ENCODE measurements at places on chromosomes 12 and 14.

DNA sequence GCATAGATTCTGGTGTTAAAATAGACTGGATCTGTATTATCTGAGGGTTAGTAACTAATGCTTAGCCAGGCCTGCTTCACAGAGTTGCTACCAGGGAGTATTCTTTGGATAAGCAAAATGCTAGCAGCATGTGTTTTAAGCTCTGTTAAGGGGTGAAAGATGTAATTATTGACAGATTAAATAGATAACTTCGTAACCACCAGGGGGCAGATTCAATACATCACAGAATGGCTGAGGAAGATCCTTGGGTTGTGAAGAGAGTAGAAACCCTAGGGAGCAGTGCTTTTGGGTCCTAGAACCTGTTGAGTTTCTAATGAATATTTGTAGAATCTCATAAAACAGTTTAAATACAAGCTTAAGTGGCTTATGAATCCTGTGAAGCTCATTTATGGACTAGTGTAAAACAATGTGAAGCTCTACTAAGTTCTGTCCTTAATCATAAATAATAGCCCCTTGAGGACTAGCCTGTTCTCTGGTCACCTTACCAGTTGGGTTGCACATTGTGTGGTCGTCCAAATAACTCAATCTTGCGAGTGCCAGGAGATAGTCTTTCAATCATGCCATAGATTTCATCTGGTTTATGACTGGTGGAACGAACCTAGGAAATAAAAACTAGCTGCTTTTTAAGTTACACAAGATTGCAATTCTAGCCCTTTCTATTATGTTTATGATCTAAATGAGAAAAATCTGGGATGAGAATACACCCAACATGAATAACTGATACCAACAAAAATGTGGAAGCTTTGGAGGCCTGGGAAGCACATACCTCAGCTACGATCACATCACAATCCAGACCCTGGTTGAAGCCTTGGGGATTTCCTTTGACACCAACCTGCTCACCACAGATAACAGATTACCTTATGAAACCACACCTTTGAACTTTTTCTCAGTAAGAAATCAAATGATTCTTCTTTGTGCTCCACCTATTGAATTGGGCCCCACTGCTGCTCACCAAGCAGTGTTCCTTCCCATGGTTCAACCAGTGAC, 12.3 kb downstream of the METTL3 start:
- DNase-seq, result peak; percentile 49

DNA sequence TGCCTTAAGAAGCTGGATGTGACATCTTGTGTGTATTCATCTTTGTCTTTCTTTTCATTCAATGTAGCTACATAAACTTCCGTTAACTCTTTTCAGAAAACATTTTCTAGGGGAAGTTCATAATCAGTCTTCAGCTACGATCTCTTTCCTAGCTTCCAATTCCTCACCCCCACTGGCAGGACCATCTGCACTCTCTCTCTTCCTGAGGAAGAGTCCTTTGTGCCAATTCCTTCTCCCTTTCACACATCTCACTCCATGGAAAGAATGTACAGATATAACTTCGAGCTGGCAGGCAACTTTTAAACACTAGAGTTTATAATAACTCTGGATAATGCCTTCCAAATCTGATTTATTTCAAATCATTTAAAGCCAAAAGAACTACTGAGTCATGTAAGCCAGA, 495.7 kb downstream of the GALC start:
- DNase-seq, result no peak

- DNase-seq, result no peak
Observed at GRCh38 chr12:130372936-130373335, 35.2 kb downstream of the PIWIL1 start.

- no peak for DNase-seq
Observed at GRCh38 chr12:40953076-40953475, 235.0 kb upstream of the PDZRN4 start.

- no peak for DNase-seq
Observed at GRCh38 chr14:69427596-69427995, 29.1 kb downstream of the SLC39A9 start.

DNA sequence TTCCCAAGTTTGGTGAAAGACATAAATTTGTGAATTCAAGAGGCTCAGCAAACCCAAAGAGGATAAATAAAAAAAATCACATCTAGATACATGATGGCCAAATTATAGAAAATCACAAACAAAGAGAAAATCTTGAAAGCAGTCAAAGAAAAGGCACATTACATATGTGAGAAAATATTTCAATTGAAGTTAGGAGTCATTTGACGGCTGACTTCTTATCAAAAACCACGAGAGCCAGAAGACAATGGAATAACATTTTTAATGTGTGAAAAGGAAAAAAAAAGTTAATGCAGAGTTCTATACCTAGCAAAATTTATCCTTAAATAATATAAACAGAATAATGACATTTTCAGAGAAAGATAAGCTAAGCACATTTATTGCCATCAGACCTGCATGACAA, 307.0 kb downstream of the C12orf75 start:
- no peak for DNase-seq

GRCh38 chr12:40451661-40452060, 226.9 kb downstream of the LRRK2 start:
- no peak for DNase-seq

DNA sequence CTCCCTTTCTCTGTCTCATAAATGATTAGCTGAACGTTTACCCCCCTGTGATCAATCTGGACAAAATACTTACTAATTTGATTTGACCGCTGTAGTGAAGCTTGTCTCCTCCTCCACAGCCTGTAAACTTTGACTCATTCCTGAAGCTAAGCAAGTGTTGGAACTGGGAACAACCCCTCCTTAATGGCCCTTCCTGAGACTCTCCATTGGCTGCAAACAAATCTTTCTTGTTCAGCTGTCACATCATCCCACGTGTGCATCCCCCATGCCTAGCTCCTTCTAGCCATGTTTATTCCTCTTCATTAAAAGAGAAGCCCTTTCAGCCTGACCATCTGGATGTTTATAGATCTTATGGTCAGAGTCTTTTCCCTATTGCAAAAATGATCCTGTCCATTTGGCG, 281.2 kb downstream of the RGS6 start:
- DNase-seq, result no peak

DNA sequence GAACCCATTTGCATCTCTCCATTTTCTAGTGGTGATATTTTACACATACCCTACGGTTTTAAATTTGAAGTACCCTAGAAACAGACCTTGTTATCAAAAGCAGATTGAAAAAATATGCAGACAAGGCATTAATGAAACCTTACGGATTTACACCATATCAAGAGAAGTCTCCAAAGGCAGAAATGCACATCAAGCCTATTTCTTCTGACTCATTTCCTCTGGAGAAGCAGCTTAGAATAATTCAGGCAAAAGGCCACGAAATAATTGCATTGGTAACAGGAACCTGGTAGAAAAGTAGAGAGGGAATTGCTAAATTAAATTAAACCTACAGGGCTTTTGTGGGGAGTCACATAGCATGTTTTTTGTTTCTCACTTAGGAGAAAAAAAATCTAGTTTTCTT, 34.7 kb downstream of the KICS2 start:
- peak; percentile 73 for DNase-seq

DNA sequence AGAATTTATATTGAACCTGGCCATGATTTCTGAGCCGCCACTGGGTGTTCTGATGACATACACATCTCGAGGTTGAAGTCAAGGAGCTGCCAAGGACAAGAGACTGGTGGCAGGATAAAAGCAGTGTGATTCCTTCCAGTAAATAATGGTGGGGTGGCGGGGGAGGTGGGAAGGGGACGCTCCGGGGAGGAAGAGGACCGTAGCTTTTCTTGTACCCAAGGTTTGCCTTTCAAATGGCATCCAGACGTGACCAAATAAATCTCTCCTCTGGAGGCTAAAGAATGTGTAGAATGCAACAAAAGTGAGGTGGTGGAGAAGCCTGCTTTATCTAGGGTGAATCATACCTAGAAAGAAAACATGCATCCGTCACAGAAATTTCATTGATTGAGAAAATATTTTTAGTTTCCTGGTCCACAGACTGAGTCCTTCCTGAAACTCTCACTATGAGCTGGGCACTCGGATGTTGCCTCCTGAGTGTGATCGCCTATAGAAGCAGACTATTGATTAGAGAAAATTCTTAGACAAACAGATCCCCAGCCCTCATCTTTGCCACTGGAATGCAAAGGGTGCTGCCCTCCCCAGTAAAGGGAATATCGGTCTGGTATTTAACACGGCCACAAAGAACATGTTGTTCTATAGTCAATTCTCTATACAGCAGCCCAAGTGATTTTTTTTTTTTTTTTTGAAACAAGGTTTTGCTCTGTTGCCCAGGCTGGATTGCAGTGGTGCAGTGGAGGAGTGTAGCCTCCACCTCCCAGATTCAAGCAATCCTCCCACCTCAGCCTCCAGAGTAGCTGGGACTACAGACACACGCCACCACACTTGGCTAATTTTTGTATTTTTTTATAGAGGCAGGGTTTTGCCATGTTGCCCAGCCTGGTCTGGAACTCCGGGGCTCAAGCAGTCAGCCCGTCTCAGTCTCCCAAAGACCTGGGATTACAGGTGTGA, 112.1 kb downstream of the DPF3 start:
- peak; percentile 91 for DNase-seq

- DNase-seq, result no peak
Observed at GRCh38 chr14:24701062-24701461, 67.1 kb upstream of the GZMB start.

- peak; percentile 70 for DNase-seq
Observed at GRCh38 chr12:106113042-106113441, 25.7 kb downstream of the NUAK1 start.

DNA sequence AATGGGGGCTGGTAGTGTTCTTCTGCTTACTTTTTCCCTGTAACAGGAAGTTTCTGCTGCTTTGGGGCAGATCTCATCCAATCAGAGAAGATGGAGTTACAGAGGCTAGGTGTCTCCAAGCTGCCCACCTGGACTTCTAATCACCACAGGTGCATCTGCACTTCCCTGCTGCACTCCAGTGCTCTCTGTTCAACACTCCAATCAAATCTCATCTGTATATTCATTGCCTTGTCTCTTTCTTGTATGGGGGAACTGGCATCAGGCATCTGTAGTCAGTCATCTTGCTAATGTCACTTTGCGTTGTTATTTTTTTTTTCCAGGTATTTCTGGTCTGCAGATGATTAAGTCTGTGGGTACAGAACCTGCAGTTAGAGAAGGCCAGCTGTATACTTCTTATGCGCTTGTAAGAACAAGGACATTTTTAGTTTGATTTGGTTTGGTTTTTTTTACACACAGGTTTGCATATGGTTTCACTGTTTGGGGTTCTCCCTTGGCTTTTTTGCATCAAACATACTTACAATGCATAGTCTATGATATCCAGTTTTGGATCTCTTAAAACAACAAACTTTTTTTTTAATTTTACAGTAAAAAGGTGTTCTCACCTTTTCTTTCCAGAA, 116.0 kb downstream of the METTL25 start:
- no peak for DNase-seq

- no peak for DNase-seq
Observed at GRCh38 chr12:22118238-22118790, 72.3 kb downstream of the CMAS start.

- DNase-seq, result no peak
Observed at GRCh38 chr12:46934374-46935111, 108.7 kb upstream of the SLC38A4 start.

GRCh38 chr12:96677363-96677762, 188.0 kb downstream of the CFAP54 start:
- no peak for DNase-seq

- DNase-seq, result peak; percentile 98
Observed at GRCh38 chr12:55720894-55721444, 776 bp downstream of the RDH5 start.

- no peak for DNase-seq
Observed at GRCh38 chr14:22098435-22098834, 424.8 kb upstream of the OR4E1 start.

DNA sequence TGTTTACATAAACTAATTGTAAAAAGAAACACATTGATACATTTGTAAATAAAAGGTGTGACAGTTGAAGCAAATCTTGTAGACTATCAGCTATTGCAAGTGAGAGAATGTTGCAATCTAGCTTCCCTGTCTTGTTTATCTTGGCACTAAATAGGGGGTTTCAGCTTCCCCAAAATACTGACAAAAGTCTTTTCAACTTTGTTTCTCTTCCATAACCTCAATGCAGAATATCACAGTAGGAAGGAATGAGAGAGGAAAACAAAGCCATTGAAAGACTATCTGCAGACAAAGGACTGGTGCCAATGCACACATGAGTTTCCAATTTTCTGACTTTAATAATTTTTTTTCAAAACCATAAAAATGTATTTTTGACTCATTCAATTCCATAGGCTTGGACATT, 886.2 kb upstream of the MGAT4C start:
- no peak for DNase-seq

DNA sequence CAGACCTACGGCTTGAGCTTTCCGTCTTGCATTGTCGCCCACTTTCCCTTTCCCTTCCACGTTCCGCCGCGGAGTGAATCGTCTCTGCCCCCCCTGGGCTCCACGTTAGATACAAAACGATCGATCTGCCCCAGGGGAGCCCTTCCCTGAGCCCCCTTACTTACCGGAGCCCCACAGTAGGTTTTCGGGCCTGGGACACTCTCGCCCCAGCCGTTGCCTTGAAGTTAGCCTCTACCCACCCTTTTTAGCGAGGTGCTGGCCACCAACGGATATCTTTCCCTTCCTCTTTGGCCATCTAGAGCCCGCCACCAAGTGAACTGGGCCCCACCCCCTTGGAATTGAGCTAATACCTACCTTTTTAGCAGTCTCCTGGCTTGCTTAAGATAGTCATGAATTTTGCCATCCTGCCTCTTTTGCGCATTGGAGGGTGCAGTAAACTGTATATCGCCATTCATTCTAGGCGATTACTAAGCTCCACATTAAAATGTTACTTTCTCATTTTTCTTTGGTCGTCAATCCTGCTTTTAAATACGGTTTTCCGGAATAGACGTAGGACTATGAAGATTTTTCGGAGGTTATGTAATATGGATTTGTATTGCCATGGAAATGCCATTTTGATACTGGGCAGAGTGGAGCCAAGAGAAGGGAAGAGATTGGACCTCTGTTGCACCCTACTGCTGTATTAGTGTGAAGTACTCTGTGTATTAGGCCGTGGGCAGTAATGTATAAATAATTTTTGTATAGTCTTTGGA, 764 bp downstream of the RBM25 start:
- DNase-seq, result peak; percentile 52

GRCh38 chr14:62118461-62118860, 356.2 kb downstream of the SNAPC1 start:
- DNase-seq, result no peak

- DNase-seq, result peak; percentile 39
Observed at GRCh38 chr12:71426300-71427047, 13.1 kb upstream of the LGR5 start.

DNA sequence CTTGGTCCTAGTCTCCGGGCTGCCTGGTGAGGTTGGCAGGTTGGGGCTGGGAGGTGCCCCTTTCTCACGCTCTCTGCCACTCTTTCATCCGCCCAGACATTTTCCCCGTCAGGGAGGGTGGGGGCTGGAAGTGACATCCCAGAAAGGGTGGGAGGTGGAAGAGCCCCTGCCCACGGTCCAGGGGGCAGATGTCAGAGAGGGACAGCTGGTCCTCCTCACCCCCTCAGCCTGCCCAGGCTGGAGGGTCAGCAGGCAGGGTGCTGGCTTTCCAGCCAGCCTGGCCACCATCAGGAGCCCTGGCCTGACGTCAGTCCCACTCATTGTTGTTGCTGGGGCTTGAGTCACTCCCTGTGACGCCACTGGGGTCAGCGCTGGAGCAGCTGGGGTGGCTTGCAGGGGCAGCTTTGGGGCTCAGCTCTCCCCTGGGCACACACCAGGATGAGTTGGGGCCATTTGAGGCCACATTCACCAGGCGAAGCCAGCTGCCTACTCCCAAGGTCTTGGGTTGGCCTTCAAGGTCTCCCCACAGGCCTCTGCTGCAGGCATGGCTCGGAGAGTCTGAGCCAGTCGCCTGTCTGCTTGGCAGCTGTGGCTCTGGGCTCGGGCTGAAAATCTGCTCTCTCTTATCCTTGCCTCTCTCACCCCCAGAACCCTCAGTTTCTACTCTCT, 5.7 kb upstream of the ATG101 start:
- peak; percentile 88 for DNase-seq

GRCh38 chr14:71060274-71060673, 153.0 kb downstream of the PCNX1 start:
- no peak for DNase-seq

Measured in EL (cell line).